ENCODE measurements at places on chromosomes 5 and 9.

GRCh38 chr9:136451221-136451877 is 11.7 kb upstream of the INPP5E start:
- DNase-seq, result no peak

DNA sequence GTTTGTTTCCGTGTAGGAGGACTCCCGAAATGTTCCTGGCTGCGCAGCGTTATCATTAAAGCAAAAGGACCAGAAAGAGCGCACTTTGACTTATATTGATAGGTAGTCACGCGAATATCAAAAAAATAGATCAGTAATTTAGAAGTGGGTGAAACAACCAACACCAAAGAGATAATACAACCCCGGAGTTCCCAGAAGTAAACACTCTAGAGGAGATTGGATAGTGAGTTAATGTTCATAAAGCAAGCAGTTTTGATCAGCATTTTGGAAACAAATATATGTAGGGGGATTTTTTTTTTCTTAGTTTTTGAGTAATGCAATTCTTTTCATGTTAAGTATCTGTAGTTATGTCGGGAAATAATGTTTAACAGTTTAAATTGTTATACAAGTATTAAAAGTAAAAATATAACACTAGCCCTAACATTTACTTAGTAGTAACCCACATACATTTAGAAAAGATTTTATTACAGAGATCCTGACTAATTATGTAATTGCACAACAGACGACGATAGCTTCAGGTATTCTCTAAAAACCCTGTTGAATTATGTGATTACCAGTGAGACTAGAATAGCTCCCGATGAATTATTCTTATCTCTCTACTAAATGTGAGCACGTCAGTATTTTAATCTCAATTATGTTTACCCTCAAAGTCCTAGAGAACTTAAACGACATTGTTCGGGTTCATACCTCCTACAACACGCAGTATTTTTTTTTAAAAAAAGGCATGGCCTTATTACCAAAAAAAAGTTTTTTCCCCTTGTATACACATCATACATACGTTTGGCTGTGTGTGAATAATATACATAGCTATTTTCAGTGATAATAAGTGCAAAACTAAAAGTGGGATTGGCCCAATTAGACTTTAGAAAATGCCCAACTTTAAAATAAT is 9.4 kb upstream of the NFIB start:
- no peak for DNase-seq

- no peak for DNase-seq
Observed at GRCh38 chr9:127074561-127075548, 47.6 kb downstream of the ANGPTL2 start.

DNA sequence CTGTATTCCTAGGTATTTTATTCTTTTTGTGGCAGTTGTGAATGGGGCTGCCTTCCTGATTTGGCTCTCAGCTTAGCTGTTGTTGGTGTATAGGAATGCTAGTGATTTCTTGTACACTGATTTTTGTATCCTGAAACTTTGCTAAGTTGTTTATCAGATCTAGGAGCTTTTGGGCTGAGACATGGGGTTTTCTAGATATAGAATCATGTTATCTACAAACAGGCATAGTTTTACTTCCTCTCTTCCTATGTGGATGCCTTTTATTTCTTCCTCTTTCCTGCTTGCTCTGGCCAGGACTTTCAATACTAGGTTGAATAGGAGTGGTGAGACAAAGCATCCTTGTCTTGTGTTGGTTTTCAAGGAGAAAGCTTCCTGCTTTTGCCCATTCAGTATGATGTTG is 129.9 kb downstream of the DMXL1 start:
- no peak for DNase-seq

DNA sequence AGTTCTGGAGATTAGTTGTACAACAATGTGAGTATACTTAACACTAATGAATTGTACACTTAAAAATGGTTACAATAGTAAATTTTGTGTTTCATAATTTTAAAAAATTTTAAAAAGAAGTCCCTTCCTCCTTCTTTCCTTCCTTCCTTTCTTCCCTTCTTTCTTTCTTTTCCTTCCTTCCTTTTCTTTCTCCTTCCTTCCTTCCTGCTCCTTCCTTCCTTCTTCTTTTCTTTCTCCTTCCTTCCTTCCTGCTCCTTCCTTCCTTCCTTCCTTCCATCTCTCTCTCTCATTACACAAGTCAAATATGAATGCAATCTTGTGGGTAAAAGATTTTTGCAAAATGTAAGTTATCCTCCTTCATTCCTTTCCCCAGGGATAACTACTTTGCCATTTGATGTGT is 97.1 kb upstream of the TBCA start:
- DNase-seq, result no peak

DNA sequence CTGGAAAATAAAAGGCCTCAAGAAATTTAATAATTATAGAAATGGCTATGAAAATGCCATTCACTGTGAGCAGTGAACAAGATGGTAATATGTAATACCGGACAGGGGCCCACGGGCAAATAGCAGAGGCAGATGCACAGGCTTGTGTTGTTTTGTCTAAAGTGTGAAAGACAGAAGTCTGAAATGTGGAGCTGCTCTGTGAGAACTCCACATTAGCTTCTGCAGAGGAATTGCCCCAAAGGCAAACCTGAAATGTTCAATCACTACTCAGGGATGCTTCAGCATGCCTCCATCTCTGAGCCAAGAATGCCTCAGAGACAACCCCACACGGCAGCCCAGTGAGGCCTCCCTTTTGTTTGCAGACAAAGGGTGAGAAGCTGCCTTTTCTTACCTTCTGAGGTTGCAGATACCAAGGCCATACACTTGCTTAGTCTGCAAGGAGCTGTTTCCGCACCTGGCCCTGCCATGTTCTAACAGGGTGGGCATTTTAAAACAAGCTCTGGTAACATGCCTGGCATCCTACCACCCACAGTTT is 124.3 kb upstream of the CXCL14 start:
- no peak for DNase-seq

GRCh38 chr5:120683580-120683979 is 219.5 kb downstream of the PRR16 start:
- DNase-seq, result no peak

GRCh38 chr5:94900006-94900505 is 281.6 kb downstream of the SLF1 start:
- DNase-seq, result no peak

GRCh38 chr5:133363807-133364587 is 248.3 kb downstream of the FSTL4 start:
- no peak for DNase-seq

- no peak for DNase-seq
Observed at GRCh38 chr5:3456121-3456681, 139.4 kb upstream of the IRX1 start.

GRCh38 chr5:93071710-93072109 is 509.3 kb downstream of the NR2F1-AS1 start:
- no peak for DNase-seq

- DNase-seq, result peak; percentile 25
Observed at GRCh38 chr5:59423021-59423420, 470.5 kb downstream of the PDE4D start.

DNA sequence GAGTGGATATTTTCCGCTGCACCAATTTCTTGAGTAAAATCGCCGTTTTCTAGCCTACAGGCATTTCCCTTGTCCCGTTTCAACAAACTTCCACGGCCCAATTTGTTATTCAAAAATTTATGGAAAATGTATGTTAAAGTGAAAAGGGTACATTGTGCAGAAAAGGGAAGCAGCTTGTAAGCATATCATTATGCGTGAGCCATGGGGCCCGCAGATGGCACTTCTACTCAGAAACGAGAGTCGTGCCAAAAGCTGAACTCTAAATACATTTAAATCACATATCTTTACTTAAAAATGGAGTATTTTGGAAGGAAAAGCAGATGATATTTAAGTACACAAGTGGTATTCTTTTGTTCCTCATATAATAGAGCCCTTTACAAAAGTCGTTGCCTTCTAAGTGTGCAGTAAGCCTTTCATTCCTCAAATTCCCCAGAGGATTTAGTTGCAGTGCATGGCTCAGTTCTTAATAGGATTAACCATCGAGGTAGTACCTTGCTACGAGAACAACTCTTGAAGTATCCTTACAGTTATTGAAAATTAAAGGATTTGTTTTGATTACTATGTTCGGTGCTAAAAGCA is 1227.2 kb upstream of the WWC1 start:
- DNase-seq, result no peak

- DNase-seq, result no peak
Observed at GRCh38 chr5:173391031-173391430, 62.8 kb upstream of the STC2 start.

DNA sequence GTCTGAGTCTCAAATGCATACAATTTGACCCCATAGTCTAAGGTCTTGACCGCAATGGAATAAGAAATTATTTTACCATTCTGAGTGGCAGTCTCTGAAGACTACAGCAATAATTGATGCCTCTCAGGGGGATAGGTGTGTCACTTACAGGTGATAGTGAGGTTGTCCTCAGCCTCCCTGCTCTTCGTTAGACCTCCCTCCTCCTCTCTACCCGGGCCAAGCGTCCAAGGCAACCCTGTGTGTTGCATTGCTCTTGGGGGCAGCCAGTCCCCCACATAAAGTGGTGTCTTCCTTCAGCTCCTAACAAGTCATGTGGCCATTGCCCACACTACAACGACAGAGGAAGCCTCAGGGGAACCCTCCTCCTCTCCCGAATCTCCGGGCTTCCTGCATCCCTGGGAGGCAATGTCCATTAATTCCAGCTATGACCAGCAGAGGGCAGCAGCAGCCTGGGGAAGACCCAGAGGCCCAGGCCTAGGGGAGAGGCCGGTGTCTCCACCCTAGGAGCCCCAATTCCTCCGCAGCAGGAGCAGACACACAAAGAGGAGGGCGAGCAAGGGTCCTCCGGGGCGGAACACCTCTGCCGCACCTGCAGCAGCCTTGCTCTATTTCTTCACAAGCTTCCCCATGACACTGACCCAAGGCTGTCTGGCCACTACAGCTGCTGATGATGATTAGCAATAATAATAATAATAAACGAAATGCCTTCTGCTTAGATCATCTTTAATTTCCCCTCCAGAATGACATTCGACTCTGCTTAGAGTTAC is 134.8 kb downstream of the KCNIP1 start:
- DNase-seq, result peak; percentile 31

GRCh38 chr5:14588145-14588544 is 6.6 kb downstream of the OTULINL start:
- DNase-seq, result no peak

DNA sequence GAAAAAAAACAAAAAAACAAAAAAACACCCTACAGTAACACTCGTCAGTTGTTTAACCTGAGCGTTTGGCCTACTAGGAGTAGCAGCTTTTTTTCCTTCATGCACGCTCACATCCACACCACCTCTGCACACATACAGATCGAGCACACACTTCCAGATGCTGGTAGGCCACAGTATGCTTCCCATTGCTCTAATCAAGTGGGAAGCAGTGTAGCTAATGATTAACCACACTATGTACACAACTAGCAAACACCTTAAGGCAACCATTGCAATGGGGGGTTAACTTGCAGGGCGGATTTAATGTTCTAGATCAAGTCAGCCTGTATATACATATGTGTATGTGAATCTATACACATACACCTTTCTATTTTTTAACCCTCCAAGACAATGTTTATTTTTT is 65.5 kb upstream of the GLRX start:
- DNase-seq, result no peak

DNA sequence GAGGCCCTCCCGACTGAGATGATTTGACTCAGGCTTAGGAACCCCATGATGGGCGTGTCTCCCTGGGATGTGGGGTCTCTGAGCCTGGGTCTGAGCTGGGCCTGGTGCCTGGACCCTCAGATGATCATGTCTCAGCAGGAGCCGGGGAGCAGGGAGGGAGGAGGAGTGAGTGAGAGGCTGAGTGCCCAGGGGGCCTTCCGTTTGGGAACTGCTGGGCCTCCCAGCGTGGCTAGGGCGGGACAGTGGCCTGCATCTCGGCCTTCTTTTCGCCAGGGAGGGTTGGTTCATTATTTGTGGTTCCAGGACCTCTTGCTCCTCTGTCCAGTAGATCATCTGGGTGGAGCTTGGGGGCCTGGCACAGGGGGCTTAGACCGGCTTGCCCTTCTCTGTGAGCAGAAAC is 5.6 kb downstream of the PRRX2 start:
- no peak for DNase-seq

DNA sequence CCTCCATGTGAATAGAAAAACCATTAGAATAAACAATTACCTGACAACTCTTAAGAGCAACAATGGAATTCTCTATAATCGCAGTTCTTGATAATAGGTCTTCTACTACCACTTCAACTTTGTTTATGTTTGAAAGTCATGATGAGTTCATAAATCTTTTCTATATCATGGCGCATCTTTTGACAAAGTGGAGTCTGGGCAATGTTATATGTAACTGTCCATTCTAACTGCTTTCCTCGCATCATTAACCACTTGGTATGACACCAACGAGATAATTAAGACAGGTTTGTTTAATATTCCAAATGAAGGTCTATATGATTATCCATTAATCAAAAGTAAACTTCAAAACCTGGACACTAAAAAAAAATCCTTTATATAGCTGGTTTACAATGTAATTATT is 272.0 kb downstream of the DENND1A start:
- no peak for DNase-seq

DNA sequence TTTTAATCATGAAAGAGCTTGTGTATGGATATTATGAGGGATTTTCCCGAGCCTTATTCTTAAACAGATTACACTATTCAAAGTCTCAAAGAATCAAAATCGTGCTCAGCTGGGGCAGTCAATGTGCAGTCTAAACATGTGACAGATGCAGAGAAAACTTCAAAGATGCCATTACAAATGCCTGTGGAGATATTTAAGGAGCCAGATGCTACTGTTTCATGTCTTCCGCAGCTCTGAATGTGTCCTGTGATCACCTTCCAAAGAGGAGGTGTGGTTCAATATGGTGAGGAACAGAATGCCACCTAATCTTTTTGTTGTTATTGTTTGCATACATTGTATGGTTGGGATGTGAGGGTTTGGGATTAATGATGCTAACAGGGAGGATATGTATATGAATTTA is 593.3 kb upstream of the ARRDC3 start:
- DNase-seq, result no peak
